ENCODE measurements at places on chromosomes 11 and 22.
A peak's percentile ranks its signal among the peaks of the same experiment; 100 is the strongest.

DNA sequence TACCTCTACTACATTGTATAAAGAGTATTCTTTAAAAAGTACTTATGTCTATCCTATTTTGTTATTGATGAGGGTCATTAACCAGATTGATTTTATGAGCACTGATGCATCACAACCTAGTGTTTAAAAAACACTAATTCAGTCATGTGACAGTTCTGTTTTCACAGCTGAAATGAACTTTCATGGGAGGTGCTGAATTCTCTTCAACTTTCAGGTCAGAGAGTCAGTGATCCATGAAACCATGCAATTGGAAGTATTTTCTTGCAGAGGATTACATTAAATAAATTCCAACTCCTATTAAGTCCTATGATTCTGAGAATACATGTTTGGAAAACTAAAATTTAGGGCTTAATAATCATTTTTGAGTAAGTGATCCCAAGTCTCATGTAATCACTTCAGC, 889.4 kb downstream of the KCNA4 start:
- DNase-seq = no peak

DNA sequence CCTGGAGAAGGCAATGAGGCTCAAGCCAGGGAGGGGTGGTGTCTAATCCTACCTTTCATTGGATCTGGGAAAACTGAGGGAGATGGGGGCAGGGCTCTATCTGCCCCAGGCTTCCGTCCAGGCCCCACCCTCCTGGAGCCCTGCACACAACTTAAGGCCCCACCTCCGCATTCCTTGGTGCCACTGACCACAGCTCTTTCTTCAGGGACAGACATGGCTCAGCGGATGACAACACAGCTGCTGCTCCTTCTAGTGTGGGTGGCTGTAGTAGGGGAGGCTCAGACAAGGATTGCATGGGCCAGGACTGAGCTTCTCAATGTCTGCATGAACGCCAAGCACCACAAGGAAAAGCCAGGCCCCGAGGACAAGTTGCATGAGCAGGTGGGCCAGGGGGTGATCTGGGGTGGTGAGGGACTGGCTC, at the start of gene FOLR1:
Gene FOLR1 (plus strand): TSS at position 180 of the 421 bp plus-strand sequence. CDS start 34 bp downstream, at position 214.
- DNase-seq = no peak

- no peak for DNase-seq
Measured at GRCh38 chr11:90846628-90847027, 623.8 kb upstream of the CHORDC1 start.

GRCh38 chr11:65501472-65502273, 2.8 kb downstream of the MALAT1 start:
- no peak for DNase-seq

GRCh38 chr11:108871867-108872266, 207.0 kb downstream of the DDX10 start:
- DNase-seq = no peak

- DNase-seq = peak; percentile 15
Measured at GRCh38 chr22:39724390-39724789, 153.8 kb downstream of the CACNA1I start.

Data from DMS79 (cell line).